ENCODE measurements at places on chromosomes 6 and 20. TPM values are rescaled to one million over a fixed set of nuclear protein-coding genes. Genes with fewer than 3 reads are reported as not detected.

The C4B gene
- polyA plus RNA-seq = 66.9 TPM

The DZANK1 gene
- polyA plus RNA-seq = 2.2 TPM

GRCh38 chr6:161578478-161578877 is 304.6 kb upstream of the AGPAT4 start:
- H3K4me3 ChIP-seq = no peak overlapping the region
- no peak for DNase-seq
- H3K27me3 ChIP-seq = no peaks in the 10 kb centered on the region
- H3K36me3 ChIP-seq = no peaks in the 10 kb centered on the region
- no peaks in the 10 kb centered on the region for H3K4me1 ChIP-seq
- no peak overlapping the region for H3K27ac ChIP-seq

GRCh38 chr20:58102744-58103516 is 125.5 kb downstream of the ANKRD60 start:
- H3K4me3 ChIP-seq = no peak overlapping the region
- no peaks in the 10 kb centered on the region for H3K27me3 ChIP-seq
- DNase-seq = no peak
- H3K36me3 ChIP-seq = no peaks in the 10 kb centered on the region
- no peak overlapping the region for H3K27ac ChIP-seq

DNA sequence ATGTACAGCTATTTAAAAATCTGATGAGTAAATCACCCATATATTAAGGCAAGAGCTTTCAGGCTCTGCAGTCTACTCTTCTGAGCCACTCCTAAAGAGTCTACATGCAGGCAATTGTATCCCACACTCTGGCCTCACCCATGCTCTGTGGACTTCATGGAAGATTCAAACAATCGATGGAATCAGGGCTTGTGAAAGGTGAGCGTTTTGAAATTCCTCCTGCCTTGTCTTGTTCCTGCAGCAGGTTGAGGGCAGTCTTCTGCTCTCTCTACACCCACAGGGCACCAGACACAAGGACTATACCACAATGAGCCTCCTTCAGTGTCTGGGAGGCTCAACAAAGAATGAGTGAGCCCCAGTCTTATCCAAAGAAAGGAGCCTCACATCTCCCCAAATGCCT is 51.1 kb downstream of the TBC1D7 start:
- peak overlapping the region; percentile 10 for H3K27ac ChIP-seq
- H3K27me3 ChIP-seq = no peaks in the 10 kb centered on the region
- peaks cover 64% of the 10 kb centered on the region for H3K4me1 ChIP-seq
- no peaks in the 10 kb centered on the region for H3K36me3 ChIP-seq

DNA sequence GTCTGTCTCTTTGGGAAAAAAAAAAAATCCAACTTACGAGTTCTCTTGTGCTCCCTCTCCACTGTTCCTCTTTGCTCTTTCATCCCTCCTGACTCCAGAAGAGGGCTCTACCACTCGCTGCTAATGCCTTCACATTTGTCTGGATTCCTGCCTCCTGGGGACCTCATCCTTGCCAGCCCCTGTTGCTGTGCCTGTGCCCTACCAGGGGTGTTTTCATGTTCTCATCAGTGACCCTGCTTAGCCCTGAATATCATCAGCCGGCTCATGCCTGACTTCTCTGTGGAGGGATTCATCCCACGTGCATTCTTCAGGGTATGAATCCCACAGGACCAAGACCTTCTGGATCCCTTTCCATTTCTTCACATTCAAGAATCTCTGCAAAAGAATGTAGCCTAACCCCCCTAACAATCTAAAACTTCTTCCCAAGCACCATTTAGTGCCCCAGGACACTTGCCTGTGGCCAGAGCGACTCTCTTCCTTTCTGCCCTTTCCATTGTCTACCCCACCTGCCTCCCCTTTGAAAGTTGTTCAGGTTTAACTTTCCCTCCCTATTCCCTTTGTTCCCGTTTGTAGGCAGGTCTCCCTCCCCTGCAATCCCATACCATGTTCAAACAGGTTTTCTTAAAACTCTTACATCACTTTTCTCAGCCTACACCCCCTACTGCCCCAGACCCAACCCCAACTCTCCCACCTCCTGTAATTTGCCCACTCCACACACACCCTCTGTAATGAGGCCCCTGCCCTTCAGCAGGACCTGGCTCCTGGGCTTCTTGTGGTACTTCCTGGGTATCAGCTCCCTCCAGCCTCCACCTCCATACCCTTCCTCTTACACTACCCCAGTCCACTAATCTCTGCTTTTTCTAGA is 50.2 kb downstream of the RREB1 start:
- DNase-seq = no peak
- H3K4me3 ChIP-seq = no peak overlapping the region
- H3K27ac ChIP-seq = no peak overlapping the region
- no peaks in the 10 kb centered on the region for H3K27me3 ChIP-seq
- peaks cover 100% of the 10 kb centered on the region for H3K4me1 ChIP-seq
